Cortex of kidney (tissue), 1 donor: ENCODE measurements at places on chromosomes 7 and 10.

DNA sequence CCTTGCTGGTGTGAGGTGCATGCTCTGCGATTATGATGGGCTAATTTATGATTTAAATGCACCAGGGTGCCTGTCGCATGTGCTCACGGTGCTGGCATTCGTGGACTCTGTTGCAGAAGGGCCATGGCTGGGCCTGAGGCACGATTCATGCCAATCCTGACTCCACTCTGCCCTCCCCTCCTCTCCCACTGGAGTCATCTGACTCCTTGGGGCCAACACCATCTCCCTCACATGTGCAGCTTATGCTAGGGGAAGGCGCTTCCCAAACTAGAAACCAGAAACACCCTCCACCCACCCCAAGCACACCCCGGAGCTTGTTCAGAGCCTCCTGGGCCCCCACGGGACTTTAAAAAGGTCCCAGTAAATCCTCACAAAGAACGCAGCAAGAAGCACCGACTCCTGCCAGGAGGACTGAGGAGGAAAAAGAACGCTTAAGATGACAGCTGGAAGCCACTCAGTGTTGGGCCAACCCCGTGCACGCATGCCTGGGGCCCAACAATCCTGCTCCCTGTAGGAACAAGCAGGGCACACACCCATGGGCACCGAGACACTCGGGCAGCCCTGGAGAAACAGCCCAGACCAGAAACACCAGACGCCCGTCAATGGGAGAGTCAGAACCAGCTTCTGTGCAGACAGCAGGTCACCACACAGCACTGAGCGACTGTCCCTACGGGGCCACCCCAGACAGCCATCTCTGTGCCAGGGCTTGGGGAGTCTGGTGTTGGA is 14.1 kb downstream of the BRI3 start:
- DNase-seq, result no peak

DNA sequence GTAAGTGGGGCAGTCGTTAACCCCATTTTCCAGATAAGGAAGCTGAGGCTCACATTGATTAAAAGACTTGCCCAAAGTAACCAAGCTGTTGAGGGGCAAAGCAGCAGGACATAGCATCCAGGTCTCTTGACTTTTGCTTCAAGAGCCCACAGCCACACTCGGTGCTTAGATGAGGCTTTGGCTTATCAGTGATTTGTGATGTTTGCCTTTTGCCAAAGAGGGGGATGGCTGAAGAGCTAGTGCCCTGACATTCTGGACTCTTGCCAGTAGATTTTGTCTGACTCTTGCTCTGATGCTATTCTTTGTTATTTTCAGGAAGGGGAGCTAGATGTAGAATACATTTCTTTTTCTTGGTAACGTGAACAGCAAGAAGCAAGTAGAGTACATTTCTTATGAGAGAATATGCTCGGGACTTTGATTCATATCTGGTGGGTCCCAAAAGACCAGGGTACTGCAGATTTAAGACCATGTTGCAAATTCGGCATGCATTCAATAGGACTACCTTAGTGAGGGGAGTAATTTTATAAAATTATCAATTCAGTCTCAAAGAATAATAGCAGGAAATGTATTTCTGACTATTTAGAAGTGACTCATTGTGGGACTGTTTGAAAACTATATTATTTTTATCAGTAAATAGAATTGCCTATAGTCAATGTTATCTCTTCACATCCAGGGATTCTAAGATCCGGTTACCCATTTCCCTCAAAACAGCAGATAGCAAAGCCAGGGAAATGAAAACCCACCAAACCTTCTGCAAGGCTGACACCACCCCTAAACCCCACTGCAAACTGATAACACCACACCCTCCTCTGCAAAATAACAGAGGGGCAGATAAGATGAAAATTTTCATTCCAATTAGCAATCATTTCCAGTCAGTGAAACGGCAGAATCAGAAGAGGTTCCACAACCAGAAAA is 180.0 kb upstream of the BMPER start:
- no peak for DNase-seq

- DNase-seq, result no peak
Measured at GRCh38 chr7:155794196-155794595, 18.1 kb downstream of the SHH start.

DNA sequence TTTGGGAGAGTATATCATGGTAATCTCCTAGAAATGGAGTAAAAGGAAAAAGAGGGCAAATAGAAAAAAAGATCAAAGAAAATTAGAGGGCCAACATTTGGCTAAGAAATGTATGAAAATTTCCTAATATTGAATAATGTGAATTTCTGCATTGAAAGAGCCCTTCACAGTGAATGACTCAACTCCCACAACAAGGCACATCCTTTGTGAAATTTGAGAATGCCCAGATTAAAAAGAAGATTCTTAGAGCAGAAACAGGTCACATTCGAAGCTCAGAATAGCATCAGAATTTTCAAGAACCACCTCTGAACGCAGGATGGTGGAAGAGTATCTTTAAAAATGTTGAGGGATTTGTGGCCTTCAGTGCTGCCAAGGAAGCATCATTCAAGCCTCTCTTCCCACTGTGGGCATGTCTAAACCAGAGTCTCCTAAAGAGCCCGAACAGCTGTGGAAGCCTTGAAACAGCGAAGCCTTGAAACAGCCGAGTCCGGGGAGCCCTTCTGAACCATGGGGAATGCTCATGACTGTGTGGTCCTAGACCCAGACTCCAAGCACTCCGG is 43.6 kb downstream of the GUSB start:
- DNase-seq, result no peak

GRCh38 chr10:62826273-62826672 is 10.1 kb upstream of the EGR2 start:
- no peak for DNase-seq

DNA sequence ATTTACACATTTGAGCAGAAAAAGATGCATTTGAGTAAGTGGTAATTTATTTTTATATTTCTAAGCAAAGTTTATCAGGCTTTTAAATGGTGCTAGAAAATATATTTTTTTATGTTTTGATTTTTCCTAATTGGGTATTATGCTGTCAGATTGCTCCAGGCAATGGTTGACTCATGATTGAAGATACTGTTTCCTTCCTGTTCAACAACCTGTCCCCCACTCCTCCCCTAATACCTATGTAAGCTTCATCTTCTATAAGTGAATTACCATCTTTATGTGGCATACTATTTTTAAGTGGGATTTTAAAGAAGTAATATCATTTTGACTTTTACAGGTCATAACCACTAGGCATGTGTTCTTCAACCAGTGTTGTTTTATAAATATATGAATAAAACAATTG is 21.4 kb downstream of the TSPAN13 start:
- DNase-seq, result no peak

GRCh38 chr7:48130658-48131108 is 40.6 kb upstream of the ABCA13 start:
- no peak for DNase-seq

GRCh38 chr7:30727061-30727945 is 24.6 kb upstream of the INMT start:
- no peak for DNase-seq

DNA sequence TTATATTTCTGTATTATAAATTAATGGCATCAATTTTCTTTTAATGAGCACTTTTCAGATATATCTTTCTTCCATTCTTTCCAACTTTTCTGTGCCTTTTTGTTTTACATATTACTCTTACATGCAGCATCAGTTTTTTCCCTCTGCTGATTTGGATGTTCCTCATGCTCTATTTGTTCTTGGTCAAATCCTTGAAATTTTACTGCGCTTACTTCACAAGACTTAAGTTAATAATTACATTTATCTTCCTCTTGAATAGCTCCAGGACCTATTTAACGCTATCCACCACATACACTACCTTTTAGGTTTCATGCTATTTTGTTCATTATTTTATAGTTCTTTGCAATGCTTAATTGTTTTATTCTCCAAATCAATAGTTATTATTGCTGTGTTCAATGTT is 97.6 kb upstream of the CTTNBP2 start:
- no peak for DNase-seq
